ENCODE measurements at places on chromosomes 16 and 17.

- no peak for DNase-seq
These were observed 45.2 kb upstream of the LGALS9 start for GRCh38 chr17:27585792-27586191.

DNA sequence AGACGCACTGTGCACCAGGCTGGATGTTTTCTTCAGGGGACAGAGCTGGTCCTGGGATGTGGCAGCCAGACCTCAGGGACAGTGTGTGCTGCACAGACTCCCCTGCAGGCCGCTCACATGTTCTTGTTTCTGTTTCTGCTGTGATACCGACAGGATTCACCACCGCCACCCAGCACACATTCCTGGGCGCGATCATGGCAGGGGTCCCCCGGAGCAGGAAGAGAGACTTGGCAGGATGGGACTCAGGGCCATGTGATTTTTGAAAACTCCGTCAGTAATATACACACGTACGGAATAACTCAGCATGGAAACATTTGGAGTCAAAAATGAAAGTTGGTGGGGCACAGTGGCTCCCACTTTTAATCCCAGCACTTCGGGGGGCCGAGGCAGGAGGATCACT, 79.0 kb downstream of the HAPSTR1 start:
- DNase-seq, result no peak

DNA sequence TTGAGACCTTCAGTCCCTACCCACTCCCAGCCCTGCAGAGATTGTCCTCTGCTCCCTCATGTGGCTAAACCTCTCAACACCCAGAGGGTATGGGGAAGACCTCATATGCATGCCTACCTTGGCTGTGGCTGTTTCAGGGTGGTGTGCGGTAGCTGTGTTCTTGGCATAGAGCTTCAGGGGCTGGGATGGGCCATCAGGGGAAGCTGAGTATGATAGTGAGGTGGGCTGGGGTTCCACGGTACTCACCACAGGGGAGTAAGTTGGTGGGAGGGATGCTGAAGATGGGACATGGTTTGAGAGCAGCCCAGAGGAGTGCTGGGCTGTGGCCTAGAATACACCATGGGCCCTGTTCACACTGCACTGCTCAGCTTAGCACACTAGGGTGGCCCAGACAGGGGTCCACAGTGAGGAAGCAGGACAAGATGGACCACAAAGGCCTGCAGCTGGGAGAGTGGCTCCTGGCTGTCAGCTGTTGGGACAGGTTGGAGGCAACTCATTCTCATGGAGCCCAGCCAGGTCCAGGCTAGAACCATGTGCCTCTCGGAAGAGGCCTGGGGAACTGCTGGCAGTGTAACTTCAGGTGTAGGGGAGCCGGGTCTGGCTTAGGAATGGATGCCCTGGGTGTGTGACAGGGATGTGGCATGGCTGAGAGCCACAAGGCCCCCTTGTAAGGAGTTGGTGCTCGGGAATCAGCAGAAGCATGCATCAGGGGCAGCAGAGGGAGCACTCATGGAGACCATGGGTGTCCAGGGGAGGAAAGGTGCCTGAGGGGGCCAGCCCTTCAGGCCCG, 3.1 kb downstream of the MFAP4 start:
- DNase-seq, result no peak

DNA sequence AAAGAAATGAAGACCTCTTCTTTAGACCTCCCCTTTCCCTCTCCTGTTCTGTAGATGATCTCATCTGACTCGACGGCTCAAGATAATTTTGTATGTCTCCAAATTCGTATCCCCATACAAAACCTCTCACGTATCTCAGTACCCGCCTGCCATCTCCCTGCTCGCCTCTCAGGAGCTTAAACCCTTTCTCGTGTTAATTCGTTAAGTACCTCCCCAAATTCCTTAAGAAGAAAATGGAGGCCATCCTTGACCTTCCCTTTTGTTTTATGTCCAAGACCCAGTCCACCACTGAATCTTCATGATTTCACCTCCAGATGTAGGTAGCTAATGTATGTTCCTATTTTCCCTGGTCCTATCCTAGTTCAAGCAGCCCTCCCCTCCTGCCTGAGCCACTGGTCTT, 41.6 kb downstream of the OR3A1 start:
- DNase-seq, result no peak

GRCh38 chr17:64340557-64340956, 50.1 kb downstream of the PECAM1 start:
- DNase-seq, result no peak

Data from stimulated activated CD8-positive, alpha-beta memory T cell treated with anti-CD3 and anti-CD28 coated beads, Interleukin-4, amount 100 ng/mL, for 1 hour (primary cell).